ENCODE measurements at places on chromosomes 7 and 10.
A peak's percentile ranks its signal among the peaks of the same experiment; 100 is the strongest.

DNA sequence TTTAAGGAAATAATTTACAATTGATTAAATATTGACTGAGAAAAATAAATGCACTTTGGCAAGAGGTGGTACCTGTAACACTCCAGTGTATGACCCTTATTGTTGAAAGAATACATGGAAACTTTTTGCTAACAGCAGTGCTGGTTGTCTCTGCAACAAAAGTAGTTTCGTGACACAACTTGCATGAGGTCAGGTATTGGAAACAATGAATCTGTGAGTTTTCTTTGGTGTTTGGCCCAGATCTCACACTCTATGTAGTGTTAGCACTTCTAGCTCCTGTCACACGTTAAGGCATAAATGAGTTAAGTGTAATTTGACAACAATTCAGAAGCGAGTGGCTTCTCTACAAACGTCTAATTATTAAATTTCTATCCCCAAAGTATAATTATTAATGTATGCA is 137.7 kb upstream of the MDFIC start:
- no peak for DNase-seq

DNA sequence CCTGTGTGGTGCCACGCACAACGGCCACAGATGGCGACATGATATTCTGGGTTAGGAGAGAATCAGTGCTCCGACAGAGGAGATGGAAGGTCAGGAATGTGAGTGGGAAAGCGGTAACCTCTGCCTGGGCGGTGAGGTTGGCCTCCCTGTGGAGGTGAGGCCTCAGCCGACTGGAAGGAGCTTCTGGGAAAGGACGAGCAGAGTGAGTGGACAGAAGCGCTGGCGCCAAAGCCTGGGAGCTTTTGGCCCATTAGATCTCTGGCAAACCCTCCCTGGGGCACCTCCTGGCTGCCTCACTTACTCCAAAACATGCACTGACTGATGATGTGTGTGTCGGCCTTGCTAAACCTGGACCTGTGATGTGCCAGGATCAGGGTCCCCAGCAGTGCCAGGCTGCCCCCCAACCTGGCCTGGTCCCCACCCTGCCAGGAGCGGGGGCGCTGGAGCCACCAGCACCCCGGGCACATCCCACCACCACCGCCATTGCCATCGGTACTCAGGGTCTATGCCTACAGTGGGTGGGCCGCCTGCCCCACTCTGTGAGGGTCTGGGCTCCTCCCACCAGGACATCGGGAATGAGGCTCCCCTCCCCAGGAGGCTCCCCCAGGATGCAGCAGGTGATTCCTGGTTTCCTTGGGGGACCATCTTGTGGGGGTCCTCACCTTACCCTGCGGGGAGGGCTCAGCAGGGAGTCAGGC is 51.0 kb downstream of the RASGEF1A start:
- no peak for DNase-seq

- DNase-seq, result no peak
Observed at GRCh38 chr10:30781670-30782121, 152.1 kb upstream of the LYZL2 start.

GRCh38 chr10:129849853-129850252 is 114.2 kb downstream of the EBF3 start:
- DNase-seq, result no peak

DNA sequence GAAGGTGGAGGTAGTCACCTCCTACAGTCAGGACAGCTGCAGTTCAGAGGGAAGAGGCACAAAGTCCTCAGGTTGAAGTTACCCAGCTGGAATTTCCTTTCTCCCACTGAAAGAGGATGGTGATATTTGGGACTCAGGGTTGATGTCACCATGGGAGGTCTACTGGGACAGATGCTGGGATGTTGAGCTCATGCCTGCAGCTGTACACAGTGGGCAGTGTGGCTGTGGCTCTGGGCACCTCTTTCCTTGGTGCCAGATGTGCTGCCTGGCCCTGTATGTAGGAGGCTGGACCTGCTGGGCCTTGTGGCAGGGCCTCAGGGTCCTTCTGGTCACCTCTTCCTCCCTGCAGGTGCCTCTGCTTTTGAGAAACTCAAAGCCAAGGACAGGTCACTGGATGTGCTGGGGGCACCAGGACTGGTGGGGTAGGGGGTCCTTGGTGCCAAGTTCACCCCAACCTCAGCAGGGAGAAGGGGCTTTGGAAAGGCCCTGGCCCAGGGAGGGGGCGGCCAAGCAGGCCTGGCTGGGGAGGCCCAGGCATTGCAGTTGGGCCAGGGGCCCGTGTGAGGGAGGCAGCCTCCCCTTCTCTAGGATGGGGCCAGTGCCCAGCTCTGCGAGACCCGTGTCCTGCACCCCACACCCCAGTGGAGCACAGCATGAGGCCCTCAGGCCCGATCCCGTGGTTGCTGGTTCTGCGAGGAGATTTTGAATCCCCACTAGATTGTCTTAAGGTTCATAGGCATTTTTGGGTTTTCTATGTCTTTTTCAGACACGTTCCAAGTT is 103.1 kb downstream of the BMS1 start:
- DNase-seq, result no peak

DNA sequence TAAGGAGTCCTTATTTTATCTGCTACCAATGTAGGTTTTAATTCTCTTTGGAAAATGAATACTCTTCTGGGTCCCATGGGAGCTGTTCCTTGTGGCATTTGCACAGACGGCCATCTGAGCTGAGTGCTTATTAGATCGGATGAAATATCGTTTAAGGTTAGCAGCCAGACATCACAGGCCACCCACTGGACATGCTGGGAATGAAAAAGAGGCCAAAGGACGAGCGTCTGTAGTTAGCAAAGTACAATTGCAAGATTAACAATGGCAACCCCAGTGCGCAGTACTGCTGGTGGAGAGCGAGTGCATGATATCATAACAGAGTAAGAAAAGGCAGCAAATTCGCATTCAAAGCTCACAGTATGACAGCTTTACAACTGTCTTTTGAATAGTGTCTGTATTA is 28.3 kb upstream of the CREB5 start:
- no peak for DNase-seq

DNA sequence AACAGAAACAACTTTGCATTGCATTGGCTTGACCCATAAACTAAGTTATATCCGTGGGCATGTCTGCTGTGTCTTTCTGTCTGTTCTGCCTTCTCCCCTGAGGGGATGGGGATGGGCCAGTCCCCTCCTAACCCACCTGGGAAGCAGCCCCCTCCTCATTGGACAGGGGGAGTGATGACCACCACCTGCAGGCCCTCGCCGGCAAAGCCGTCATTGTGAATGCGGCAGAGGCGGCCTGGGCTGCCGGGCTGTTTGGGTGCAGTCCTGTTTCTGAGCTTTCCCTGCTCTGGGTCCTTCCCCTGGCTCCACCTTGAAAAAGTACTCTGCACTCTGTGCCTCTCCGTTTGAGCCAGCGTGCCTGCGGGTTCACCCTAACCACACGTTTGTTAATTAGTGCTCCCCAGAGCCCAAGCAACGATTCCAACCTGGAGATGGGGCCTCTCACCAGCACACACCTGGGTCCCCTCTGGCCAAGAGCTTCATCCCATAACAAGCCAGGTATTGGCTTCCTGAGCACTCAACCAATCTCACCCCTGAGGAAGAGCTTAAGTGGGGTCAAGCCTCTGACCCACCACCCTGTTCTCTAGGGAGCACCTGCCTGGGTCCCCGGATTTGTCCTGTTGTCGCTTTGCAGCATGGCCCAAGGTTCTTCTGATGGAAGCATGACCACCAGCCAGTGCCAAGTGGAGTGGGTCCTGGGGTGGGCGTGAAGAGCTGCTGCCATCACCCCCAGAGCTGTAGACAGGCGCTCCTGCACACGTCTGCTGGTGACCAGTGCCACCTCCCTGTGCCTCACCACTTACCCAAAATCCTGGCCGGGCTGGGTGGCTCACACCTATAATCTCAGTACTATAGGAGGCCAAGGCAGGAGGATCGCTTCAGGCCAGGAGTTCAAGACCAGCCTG is 39.4 kb upstream of the ZMIZ2 start:
- no peak for DNase-seq

- DNase-seq, result no peak
Observed at GRCh38 chr7:41820111-41820671, 117.3 kb upstream of the INHBA start.

GRCh38 chr7:88041583-88041982 is 107.5 kb downstream of the ADAM22 start:
- no peak for DNase-seq

DNA sequence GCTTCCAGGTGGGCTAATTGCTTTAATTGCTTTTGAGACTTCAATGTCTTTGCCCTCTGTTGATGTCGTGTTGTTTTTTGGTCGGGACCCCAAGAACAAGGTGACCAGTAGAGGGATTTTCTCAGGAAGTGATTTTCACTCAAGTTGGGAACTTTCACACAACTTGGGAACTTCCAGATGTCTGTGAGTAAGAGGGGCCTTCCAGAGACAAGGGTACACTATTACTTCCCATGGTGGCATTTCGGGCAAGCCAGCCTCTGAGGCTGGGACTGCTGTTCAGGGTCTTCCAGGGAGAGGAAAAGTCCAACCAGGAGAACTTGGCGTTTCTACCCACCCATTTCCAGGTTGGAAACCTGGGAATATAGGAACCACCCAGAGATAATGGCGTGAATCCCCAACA is 170.0 kb upstream of the CDCA7L start:
- DNase-seq, result no peak

- DNase-seq, result no peak
Observed at GRCh38 chr7:113796557-113796956, 122.3 kb downstream of the PPP1R3A start.

- no peak for DNase-seq
Observed at GRCh38 chr10:122173337-122173736, 97.8 kb upstream of the BTBD16 start.

- DNase-seq, result no peak
Observed at GRCh38 chr7:21300692-21301091, 127.2 kb upstream of the SP4 start.

DNA sequence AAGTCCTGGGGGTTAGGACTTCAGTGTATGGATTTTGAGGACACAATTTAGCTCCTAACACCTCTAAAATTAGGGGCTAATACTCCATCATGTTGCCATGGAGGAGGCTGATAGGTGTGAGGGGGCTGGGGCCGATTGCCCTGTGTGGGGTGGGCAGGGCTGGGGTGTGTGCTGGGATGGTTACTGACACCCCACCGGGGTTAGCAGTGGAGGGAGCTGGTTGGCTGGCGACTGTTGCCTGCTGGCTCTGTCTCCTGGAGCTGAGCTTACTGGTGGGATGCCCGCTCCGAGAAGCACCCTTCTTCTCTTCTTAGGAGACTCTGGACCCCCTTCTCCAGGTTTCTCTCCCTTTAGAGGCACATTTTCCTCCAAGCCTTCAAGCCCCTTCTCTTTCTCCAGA is 22.2 kb upstream of the SH2D4B start:
- no peak for DNase-seq

GRCh38 chr7:101631224-101631714 is 2.2 kb upstream of the MYL10 start:
- DNase-seq, result no peak

GRCh38 chr7:127893547-127893946 is 137.7 kb downstream of the LRRC4 start:
- no peak for DNase-seq

- no peak for DNase-seq
Observed at GRCh38 chr7:94374721-94375566, 19.8 kb upstream of the COL1A2 start.

DNA sequence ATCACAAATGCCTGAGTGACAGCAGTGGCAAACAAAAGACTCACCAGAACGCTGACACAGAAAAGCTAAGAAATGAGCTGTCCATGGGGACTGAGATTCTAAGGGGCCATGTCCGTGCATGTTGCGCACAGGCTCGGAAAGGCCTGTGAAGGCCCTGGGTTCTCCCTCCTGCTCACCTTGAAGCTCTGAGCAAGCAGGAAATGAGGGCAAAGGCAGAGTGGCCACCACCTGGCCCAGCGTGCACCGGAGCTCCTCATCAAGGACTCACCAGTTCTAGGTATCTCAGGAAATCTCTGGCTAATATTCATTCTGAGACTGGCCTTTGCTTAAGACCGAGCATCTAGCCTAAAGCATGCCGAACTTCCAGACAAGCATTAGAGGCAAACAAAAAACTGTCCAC is 52.7 kb downstream of the MAD1L1 start:
- DNase-seq, result no peak

- no peak for DNase-seq
Observed at GRCh38 chr7:117034851-117035464, 81.7 kb downstream of the ST7 start.

DNA sequence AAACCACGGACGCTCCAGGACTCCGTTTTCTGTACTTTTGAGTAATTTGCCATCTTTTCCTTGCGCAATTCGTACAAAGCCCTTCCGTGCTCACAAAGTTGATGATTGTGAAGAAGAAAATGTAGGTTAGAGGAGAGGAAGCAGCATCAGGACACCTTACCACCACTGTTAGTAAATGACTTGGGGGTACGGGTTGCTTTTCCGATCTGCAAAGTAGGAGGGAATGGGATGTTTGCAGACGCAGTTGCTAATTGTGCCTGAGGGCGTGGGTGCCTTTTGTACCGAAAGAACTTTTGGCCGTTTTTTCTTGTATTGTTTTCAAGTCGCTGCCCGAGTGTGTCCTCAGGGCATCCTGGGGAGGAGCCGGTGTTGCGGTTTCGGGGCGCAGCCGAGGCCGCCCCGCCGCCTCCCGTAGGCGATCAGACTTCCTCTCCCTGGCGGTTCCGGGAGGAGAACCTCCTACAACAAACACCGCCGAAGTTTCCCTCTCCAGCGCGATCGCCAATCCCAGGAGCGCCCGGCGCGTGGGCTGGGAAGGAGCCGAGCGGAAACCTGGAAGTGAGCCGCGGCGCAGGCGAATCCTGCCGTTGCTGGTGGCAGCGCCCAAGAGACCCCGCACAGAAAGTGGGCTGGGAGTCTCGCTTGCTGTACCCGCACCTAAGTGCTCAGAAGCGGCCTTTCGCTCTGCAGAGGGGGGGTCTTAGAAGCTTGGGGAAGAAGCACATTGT is 1.0 kb downstream of the PRR15 start:
- no peak for DNase-seq

GRCh38 chr10:13299437-13300287 is at the start of gene PHYH:
Gene PHYH (minus strand): TSS chr10:13300064. CDS start chr10:13300042, 22 bp downstream.
- DNase-seq, result peak; percentile 73
